ENCODE measurements at places on chromosomes 1 and 21.

GRCh38 chr1:54604572-54605370 lies 18.6 kb downstream of the FAM151A start:
- peak; percentile 15 for DNase-seq

DNA sequence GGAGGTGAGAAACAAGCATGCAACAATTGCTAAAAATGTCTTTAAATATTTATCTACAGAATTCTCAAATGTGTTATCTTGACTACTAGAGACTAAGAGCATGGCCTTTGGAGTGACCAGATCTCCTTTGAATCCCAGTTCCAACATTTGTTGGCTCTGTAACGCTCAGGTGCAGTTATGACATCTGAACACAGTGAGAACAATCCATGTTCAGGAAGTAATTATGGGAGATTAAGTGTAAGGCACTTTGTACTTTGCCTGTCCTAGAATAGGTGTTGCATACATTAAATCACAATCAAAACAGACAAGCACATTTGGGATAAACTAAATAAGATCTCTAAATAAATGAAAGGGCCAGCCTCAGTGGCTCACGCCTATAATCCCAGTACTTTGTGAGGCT lies 454.5 kb downstream of the SMYD3 start:
- DNase-seq: no peak

DNA sequence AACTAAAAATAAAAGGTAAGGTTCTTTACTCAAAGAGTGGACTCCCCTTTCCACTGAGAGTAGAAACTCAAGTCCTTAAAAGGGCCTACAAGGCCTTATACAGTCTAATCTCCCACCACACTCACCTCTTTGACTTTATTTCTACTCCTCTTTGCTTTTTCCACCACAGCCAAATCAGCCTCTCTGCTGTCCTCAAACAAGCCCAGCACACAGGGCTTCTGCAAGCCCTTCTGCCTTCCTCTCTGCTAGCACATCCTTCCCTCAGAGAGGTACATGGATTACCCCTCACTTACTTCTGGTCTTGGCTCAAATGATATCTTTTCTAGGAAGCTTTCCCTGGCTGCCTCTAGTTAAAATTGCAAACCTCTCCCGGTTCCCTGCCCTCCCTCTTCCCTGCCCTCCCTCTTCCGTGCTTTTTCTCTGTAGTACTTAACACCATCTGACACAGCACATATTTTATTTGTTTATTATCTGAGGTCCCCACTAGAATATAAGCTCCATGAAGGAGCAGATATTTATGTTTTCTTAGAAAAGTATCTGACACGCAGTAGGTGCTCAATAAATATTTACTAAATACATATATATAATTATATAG lies 1.7 kb downstream of the LYST start:
- no peak for DNase-seq

DNA sequence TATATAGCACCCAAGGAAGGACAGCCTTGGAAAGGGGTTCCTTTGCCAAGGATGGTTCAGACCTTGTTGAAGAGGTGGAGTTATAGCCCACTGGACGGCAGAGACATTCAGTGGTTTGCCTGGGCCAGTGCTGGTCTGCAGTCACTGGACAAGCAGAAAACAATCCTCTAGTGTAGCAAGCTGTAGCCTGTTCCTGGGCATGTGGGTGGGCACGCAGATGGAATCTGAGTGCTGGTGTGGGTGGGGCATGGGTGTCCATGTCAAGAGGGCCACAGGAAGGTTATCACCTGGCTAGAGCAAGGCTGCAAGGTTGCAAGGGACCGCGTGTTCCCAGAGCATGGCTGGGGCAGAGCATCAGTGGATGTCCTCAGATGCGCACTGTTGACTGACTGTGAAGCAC lies 244.7 kb downstream of the PTPRU start:
- DNase-seq: no peak
